Chondrocyte (in vitro differentiated cells): ENCODE measurements at places on chromosomes 4 and X. TPM values are rescaled to one million over a fixed set of nuclear protein-coding genes. Genes with fewer than 3 reads are reported as not detected.

The PRDM5 gene
- 9.3 to 14.0 TPM (median 10.6 TPM) in 3 replicates for total RNA-seq

- DNase-seq: no peak
Observed at GRCh38 chr4:86946868-86947500, 12.2 kb downstream of the AFF1 start.

DNA sequence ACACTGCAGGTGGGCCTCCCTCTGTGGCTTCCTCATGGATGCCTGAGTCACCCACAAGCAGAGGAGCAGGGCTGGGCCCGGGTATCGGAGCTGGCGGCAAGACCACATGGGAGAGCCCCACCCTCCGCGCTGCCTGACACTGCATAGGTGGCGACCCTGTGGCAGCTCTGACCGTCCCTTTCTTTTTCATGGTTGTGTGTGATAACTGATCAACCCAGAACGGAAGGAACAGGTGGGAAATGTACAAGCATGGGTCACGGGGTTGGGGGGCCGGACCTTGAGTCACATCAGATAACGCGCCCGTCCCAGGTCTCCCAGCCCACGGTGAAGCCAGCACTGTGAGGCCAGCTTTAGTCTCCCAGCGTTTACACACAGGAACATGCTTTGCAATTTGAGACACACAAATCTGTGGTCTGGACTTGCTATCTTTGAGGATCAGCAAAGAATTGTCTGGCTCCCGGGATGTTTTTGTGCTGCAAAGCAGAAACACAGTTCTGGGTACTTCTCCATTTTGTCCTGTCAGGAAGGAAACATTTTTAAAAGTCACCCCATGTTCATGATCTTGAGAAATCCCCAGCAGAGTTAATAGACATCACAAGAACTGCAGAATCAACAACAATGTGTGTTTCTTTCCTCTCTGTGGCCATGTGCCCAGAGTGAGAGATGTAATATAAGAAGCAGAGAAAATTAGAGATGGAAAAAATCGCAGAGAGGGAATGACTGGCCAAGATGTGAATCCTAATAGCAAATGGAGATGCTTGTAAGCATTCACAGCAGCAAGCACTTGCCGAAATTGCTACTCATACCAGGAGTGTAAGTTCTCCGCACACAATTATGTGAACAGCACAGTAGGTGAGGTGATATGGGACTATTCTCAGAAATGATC, 70.1 kb upstream of the CBR4 start:
- no peak for DNase-seq

DNA sequence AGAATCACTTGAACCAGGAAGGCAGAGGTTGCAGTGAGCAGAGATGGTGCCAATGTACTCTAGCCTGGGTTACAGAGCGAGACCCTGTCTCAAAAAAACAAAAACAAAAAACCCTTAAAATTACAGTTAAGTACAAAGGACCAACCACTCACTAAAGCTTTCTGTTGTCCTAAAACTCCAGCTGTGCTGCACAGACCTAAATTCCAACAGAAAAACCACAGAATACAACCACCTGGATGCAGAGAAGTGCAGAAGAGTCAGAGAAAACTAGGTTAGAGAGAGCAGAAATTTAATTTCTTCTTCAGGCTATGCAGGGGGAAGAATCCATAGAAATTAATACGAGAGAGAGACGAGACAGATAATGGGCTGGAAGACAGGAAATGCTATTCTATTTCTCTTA, 376.8 kb upstream of the CXorf51A start:
- DNase-seq: no peak

GRCh38 chr4:188347339-188347738, 208.1 kb downstream of the TRIML1 start:
- no peak for DNase-seq

DNA sequence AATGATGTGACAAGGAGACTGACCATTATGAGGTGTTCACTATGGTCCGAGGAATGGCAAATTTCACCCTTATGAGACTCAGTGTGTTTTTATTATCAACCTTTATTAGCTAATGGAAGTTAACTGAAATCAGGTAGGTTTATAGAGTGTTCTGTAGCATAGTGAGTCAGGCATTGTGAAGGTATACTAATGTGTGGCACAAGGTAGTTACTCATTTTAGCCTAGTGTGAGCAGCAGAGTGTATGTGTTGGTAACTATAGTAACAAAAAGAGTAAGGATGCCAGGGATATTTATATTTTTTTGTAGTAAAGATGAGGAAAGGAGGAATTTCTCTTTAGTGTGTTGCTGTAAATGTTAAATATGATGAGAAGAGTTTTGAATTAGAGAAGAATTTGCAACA, 12.0 kb downstream of the PDLIM5 start:
- DNase-seq: no peak

DNA sequence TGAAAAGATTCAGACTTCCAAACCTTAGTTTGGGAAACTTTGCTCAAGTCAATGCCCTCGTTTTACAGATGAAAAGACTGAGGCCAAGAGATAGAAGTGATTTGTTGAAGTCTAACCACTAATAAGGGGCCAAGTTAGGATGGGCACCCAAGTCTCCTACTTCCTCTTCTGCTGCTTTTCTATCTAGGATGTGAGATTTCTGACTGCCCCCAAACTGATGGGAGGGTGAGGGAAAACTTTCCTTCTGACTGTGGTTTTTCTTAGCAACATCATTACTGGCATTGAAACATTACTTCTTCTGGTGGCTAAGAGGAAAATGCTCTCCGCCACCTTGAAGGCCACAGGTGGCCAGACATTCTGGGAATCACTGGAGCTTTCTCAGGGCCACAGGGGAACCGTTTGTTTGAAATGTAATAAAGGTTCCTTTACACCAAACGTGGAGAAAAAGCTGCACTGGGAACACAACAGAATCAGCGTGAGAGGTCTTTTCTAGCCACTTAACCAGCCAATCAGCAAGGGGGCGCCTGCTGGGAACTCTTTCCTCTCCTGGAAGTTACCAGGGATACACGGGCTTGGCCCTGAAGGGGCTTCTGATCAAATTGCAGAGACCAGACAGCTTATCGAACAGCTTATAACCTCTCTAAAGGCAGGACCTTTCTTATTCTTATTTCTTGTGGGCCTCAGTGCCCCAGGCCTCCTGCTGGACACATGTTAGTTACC, 115.9 kb upstream of the TEX13D start:
- no peak for DNase-seq

DNA sequence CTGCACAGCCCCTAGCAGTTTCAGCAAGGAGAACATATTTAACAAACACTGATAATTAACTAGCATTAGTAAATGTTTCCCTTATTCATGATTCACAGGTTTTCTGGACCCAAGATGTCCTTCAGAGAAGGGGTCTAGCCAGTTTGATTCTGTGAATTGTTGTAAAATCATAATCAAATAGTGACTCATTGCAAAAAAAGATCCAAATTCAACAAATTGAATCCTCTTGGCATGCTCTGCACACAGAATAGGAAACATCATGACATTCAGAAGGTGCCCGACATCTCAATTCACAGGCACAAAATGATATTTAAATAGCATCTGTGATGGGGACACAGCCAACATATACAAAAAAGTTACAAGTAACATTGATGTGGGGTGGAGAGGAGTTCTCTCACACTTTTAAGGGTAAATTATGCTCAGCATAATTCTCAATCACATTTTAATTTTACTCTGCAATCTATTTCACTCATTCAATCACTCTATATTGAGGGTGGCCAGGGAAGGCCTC, 100.0 kb downstream of the SH3KBP1 start:
- no peak for DNase-seq

DNA sequence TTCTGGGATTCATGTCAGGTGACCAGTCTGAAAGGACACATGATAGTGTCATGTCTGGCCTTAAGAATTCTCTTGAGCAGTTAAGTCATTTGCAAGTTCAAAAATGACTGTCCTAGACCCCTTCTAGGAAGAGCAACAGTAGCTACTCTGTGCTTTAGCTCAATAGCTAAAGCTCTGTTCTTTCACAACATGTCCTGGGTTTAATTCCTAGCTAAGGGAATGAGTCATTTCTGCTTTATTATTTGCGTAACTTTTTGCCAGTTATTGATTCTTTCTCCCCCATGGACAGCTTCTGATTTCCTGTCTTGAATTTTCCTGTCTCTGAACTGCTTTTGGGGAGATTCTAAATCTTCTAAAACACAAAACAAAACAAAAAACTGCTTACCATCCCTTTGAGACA, 1055.8 kb upstream of the DIAPH2 start:
- no peak for DNase-seq
